ENCODE measurements at places on chromosomes 16 and 17.

GRCh38 chr16:12576878-12577277 is 226.8 kb downstream of the CPPED1 start:
- no peak for DNase-seq

DNA sequence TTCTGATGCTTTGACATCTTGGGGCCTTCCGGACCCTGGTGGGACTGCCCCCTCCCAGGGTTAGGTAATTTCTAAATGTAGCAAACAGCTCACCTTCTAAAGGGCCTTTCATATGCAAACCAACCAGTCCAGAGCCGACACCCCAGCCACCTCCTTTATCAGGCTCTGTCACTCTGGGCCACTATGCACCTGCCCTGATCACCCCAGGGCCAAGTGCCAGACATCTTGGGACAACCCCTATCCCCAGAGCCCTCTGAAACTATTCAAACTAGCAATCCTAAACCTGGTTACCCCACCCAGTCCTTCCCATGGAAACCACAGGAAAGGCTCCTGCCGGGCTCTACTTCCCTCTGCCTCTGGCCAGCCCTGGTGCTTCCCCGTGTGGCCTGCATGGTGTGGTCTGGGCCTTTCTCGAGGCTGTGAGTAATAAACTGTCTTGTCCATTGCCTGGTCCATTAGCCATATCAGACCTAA is 91.2 kb upstream of the TNRC6C start:
- no peak for DNase-seq

- no peak for DNase-seq
Observed at GRCh38 chr16:77227745-77228144, 28.5 kb downstream of the SYCE1L start.

DNA sequence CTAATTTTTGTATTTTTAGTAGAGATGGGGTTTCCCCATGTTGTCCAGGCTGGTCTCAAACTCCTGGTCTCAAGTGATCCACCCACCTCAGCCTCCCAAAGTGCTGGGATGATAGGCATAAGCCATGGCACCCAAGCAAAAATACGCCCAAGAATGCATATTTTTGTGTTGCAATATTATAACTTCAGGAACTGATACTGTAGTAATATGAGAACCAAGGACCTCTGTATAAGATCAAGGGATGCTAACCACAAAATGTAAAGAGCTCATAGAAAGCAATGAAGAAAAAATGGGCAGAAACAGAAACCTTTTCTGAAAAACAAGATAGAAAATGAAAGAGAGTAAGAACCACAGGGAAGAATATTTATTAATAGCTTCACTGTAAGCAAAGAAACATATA is 183.6 kb upstream of the RPL38 start:
- no peak for DNase-seq

DNA sequence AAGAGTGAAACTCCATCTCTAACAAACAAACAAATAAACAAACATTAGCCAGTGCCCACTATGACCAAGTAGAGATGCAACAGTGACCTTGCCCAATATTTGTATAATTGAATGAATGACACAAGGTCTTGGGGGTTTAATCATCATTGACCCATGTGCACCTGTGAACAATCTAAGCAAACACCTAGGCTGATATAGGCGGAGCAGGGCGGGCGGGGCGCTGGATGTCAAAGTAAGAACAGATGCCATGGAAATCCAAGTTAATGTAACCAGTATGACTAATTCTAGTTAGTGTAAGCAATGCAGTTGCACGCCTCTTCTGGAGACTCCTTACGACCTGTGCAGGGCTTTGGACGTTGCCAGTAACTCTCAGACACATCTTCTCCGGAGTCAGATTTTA is 17.6 kb downstream of the RCVRN start:
- DNase-seq = no peak

- DNase-seq = no peak
Observed at GRCh38 chr16:58906981-58907715, 173.0 kb upstream of the GOT2 start.

DNA sequence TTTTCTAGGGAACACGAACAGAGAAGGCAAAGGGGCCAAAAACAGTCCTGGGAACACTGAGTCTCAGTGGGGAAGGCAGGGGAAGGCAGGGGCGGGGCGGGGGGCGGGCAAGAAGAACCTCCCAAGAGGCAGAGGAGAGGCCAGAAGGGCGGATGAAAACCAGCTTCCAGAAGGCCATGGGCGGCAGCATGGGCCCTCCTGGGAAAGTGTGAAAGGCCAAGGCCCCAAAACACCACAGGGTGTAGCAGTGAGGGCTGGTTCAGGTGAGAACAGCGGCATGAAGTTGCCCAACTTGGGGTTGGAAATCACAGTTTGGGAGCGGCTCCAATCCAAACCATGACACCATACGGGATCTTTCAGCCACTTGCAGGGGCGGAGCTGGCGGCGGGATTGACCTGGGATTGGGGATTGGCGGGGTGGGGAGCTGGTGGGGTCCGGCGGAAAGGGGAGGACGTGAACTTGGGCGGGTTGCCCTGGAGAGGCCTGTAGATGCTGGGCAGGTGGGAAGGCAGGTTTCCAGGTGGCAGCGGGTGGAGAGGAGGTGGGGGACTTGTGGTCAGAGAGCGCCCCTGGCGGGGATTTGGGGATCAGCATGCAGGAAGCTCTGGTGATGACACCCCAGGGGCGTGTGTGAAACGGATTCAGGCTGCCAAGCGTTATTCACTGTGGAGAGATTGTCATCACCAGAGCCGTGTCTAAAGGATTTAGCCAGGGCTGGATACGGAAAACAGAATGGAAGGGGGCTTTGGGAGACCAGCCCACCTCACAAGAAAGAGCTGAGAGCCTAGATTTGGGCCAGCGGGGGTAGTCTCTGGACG is 80.9 kb downstream of the ARHGAP23 start:
- peak; percentile 54 for DNase-seq
